ENCODE measurements at places on chromosomes 1 and 21.
A peak's percentile ranks its signal among the peaks of the same experiment; 100 is the strongest.

DNA sequence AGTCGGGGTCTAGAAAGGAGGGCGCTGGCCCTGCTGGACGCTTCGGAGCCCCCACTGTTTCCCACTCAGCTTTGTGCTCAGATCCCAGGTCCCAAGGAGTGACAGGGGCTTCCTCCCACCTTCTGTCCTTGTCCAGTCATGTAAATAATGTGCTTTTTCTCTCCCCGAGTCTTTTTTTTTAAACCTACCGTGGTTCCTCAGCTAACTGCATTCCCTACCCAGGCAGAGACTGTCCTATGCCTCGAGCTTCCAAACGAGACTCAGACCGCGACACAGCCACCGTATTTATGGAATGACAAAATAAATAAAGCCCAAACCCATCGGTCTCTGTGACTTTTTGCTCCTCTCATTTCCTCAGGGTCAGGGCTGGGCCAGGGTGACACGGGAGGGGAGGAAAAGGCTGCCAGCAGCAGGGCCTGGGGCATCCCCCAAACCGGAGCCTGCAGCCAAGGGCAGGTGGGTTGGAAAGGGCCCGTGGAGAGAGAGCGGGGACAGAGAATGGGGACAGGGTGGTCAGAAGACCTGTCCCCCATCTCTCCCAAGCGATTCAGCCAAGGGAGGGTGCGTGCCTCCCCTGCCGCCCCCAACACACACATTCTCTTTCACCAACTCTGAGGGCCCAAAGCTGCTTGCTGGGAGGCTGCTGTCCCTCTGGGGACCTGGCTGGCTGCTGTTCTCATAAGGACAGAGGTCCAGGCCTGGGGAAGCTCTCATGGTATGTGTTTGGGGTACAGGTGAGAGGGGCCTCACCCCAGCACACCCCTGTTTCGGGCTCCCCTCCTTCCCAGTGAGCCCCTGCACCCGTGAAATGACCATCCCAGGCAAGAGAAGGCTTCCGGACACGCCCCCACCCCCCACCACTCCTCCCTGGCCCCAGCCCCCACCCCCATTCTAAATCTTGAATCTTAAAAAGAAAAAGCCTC, 55.4 kb downstream of the KCNAB2 start:
- no peak for DNase-seq

- no peak for DNase-seq
These were observed 7.7 kb upstream of the CD5L start for GRCh38 chr1:157849229-157849875.

DNA sequence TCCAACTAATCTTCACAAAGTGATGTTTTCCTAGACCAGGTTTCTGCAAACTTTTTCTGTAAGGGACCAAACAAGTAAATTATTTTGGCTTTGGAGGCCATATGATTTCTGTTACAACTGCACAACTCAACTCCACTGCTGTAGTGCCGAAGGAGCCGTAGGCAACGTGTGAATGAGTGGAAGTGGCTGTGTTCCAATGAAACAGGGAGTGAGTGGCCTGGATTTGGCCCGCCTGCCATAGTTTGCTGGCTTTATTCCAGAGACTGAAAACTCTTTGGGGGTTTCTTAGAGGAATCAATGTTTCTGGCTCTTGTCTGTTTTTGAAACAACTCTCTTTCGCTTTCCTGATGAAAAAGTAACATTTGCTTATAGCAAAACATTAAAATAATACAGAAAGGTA, 12.6 kb upstream of the ACTL8 start:
- DNase-seq, result no peak

GRCh38 chr1:108534759-108535158, 25.1 kb upstream of the EEIG2 start:
- DNase-seq, result no peak

DNA sequence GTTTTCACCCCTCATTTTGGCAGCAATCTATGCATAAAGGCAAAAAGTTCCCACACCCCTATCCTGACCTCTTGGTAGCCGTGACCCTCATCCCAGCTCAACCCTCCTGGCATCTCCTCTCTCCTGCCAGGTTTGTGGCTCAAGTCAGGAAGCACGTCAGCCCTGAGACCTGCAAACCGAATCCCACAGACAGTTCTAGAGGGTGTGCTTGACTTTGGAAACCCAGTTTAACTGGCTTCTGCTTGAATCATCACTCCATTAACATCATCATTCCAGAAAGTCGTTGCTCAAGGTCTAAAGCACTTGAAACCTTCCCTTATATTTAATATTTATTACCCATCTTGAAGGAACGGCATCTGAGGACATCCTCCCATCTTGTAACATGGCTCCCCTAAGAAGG, 133.4 kb upstream of the ERG start:
- no peak for DNase-seq

DNA sequence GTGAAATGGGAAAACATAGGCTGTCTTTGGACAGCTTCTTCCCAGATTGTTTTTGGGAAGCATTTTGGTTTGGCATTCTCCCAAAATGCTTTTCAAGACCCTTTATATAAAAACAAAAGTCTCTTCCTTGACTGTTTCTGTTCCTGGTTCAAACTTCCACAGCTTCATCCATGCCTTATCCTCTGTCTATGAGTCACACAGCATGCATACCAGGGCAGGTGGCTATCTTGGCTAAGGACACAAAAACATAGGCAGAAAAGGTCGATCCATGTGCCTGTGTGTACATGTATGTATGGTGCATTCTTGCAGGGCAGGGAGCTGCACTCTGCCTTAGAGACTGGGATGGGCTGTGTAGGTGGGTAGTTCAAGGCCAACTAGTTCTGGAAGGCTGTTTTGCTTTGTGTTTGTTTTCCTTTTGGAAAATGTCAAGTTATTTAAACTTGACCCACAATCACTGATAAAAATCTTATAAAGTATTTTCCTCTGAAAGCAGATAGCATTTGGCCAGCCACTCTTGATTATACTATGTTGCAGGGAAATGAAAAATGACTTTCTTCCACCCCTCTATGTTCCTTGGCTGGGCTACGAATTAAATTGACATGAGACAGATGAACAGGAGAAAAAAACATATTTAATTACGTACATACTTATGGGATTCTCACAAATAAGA, 437.0 kb downstream of the SIPA1L2 start:
- DNase-seq, result no peak

DNA sequence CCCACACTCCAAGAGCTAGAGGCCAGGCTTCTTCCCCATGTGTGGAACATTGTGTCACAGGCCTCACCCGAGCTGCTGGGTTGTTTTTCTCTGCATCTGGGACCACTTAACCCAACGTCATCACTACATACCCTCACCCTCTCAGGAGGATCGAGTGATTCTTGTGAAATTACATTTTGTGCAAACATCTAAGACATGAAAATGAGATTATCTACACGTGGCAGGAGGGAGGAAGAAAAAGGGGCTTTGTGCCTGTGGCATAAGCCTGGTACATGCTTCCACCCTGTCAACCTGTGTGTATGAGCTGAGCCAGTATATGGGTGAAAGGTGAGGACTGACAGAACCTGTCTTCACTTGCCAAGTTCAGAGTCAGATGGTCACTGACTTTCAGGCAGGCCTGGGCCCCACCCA, 1.6 kb downstream of the CPT2 start:
- DNase-seq, result no peak

DNA sequence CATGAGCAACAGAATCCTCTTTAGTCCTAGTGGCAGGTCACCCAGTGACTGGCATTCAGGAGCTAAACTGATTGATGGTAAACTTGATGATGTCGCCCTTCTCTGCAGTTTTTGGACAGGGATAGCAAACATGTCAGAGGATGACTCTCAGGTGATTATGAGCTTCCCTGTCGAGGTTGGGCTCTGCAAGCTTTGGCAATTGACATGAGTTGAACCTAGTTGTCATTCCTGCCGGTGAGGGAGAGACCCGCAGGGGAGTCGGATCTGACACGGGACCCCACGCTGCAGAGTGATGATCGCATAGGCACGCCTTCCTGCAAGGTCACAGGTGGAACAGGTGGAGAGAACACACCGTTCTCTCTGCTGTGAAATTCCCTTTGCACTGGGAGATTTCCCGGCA, 438.0 kb upstream of the VAMP3 start:
- no peak for DNase-seq

DNA sequence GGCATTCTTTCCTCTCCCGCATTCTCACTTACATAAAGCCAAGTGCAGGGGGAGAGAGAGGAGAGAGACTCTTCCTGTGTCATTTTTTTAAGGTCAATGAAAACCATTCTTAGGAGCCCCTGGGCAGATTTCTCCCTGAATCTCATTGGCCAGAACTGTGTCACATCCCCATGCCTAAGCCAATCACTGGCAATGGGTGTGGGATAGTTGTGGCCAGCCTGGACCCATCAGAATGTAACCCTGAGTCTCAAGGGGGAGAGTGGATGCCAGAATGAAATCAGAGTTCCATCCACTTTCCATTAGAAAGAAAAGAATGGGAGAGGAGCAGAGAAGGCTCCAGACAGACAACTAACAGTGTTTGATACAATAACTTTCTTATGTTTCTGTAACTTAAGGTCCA, 31.2 kb upstream of the COQ8A start:
- no peak for DNase-seq

DNA sequence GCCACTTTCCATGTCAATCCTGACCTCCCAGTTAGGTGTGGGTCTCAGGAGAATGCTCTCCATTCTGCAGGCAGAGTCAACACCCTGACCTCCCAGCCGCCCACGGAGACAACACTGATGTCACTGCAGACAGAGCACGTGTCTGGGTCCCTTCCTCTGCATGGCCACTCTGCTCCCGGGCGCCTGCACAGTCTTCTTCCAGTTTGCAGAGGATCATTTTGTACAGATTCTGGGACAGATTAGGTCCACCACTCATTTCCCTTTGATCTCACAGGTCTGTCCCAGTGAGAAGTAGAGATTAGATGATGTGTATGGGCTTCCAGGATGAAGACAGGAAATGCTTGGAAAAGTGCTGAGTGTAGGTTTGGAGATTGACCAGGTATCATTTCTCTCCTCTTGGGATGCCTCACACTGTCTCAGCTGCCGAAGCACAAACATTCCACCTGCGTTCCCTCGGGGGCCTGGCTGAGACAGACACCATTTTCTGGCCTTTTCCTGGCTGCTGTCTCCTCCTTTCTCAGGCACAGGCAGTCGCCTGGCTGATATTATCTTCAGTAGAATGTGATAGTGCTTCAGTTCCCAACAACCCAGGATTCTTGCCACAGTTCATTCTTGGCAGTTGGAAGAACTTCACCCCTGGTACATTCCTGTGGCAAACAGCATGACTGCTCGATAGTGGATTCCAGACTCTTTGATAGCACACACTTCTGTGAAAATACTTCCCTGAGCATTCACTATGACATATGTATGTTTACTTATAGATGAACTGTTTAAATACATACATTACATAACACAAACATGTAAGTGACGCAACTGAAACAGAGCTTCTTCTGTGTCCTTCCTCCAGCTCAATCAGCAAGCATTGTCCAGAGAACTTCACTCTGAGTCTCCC, 7.9 kb downstream of the MYBPHL start:
- no peak for DNase-seq

- no peak for DNase-seq
These were observed 245.1 kb downstream of the LBR start for GRCh38 chr1:225182716-225183115.

GRCh38 chr1:162922201-162922600, 61.2 kb upstream of the CCDC190 start:
- DNase-seq, result no peak

DNA sequence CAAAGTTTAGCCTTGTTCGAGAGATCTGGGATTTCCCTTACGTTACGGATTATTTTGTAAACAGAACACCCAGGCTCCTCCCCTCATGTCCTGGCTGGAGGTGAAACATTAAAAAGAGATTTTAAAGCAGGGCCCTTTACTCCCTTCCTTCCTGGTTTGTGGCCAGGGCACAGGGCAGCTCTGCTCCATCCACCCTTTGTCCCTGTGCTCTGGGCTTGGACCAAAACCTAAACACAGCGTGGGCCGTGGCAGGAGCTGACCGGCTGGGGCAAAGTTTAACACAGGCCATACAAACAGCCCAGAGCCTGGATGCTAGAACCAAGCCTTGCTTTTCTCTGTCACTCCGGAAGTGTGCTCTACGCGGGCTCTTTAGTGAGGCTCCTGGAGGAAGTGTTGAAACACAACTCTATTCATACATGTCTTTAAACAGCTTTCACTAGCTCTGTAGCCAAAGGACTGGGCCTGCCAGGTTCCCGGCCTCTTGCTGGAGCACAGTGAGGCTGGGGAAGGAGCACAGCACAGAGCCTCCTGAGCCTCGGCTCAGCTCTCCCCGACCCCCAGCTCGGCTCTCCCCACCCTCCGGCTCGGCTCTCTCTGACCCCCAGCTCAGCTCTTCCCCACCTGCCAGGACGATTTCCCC, 84.7 kb downstream of the PDE9A start:
- DNase-seq, result no peak

- no peak for DNase-seq
These were observed 824 bp upstream of the IFI44L start for GRCh38 chr1:78619446-78619802.

DNA sequence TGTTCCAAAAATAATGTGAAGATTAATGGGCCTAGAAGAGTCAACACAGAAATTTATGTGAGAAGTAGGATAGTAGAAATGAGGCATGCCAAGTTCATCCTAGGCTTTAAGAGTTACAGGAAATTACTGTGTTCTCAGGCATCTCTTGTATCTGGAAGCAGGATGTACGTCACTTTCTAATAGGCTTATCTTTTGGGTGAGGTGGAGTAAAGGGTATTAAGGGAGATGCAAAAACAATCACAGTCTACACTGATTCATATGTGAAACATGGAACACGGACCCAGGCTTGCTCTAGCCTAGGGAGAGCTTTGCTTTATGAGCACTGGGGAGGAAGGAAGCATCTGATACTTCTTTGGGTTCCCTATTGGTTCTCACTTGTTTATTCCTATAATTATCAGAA, 84.5 kb upstream of the RGS4 start:
- no peak for DNase-seq

- peak; percentile 20 for DNase-seq
These were observed 30.0 kb upstream of the S100A7 start for GRCh38 chr1:153490272-153491051.

- no peak for DNase-seq
These were observed 11.7 kb downstream of the RIMKLA start for GRCh38 chr1:42392255-42392654.

DNA sequence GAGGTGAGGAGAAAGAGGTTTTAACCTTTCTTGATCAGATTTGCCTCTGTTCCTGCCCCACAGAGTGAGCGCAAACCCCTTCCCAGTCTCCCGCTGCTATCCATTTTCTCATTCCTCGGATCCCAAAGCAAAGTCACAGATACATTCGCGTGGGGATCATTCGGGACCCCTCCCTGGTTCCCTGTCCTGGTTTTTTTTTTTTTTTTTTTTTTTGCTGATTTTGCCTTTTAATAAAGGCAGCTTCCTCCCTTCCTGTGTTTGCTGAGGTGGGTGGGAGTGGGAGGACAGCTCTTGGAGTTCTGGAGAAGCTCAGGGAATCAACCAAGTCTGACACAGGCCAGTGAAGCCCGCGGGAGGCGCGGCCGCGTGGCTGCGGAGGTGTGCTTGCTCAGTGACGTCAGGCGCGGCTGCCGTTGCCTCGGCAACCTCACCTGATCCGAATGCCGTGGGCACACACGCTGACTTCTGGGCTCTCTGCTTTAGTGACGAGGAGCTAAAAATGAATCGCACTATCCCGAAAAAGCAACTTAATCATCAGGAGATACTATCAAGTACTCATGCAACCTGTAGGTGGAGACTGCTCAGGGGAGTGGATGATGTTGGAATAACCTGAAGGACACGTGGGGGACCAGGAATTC, 106.4 kb downstream of the TBX19 start:
- DNase-seq, result no peak

GRCh38 chr1:164720440-164721227, 161.7 kb downstream of the PBX1 start:
- no peak for DNase-seq

All from NCI-H1930 (cell line).